Hematopoietic multipotent progenitor cell (in vitro differentiated cells): ENCODE measurements at places on chromosomes 1 and 21.

DNA sequence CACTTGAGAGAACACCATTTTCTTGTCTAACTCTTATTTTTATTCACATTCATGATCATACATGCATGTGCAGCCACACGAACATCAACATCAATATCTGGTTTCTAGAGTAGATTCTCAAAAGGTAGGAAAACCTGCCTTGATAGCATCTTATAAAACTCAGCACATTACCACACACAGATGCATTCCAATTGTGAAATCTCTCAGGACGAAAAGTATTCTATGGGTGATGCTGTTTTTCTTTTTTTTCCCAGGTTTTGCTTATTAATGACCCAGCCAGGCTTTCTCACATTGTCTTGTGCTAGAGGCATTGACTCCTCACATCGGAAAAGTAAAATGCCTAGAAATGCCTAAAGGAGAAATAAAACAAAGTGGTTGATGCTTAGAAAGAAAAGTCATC is 562.8 kb downstream of the KIF26B start:
- no peak for DNase-seq

DNA sequence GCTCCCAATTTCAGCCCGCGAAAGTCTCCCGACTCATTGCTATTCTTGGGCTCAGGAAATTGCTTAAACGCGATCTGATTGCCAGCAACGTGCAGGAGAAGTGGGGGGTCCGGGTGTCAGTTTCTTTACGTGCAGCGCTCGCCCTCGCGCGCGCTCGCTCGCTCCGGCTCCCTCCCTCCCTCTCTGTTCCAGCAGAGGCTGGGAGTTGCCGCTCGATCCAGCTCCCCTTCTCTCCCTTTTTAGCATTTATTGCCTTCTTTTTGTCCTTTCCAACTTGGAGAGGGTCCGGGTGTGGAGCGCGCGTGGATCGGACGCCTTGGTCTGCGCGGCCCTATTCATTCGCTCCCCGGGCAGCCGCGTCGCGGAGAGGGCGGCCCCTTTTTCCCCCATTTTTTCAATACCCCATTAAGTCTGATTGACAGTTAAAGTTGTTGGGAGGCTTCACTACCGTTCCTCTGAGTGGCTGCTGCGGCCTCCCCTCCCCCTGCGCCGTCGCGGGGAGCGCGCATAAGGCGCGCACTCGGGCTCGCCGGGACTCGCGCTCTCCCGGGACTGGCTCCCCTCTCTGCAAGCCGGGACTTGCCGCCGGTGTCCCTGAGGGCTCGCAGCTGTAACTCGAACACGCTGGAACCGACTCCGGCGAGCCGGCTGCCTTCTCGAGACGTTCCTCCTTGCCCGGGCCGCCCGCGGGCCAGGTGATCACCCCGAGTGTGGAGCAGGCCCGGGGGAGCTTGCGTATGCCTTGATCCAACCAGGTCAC is at the start of gene DHRS3:
Gene DHRS3, minus strand, starts transcription at position 310 of the 760 bp plus-strand sequence. CDS start 862 bp downstream, outside the sequence.
- DNase-seq, result peak; percentile 47

GRCh38 chr1:111793923-111794322 is 38.2 kb downstream of the DDX20 start:
- DNase-seq, result no peak

GRCh38 chr1:85158910-85159309 is 41.9 kb downstream of the SYDE2 start:
- no peak for DNase-seq

GRCh38 chr1:18949686-18950400 is 6.6 kb downstream of the IFFO2 start:
- no peak for DNase-seq

- DNase-seq, result no peak
Measured at GRCh38 chr1:168788258-168788657, 59.3 kb upstream of the DPT start.

DNA sequence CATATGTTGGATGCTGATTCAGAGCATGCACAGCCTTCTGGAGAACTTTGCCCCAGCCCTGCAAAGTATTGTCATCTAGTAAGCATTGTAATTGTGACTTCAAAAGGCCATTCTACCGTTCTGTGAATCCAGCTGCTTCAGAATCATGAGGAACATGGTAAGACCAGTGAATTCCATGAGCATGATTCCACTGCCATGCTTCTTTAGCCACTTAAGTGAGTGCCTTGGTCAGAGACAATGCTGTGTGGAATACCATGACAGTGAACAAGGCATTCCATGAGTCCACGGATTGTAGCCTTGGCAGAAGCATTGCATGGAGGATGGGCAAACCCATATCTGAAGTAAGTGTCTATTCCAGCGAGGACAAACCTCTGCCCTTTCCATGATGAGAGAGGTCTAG is 123.7 kb downstream of the S1PR1 start:
- DNase-seq, result no peak

DNA sequence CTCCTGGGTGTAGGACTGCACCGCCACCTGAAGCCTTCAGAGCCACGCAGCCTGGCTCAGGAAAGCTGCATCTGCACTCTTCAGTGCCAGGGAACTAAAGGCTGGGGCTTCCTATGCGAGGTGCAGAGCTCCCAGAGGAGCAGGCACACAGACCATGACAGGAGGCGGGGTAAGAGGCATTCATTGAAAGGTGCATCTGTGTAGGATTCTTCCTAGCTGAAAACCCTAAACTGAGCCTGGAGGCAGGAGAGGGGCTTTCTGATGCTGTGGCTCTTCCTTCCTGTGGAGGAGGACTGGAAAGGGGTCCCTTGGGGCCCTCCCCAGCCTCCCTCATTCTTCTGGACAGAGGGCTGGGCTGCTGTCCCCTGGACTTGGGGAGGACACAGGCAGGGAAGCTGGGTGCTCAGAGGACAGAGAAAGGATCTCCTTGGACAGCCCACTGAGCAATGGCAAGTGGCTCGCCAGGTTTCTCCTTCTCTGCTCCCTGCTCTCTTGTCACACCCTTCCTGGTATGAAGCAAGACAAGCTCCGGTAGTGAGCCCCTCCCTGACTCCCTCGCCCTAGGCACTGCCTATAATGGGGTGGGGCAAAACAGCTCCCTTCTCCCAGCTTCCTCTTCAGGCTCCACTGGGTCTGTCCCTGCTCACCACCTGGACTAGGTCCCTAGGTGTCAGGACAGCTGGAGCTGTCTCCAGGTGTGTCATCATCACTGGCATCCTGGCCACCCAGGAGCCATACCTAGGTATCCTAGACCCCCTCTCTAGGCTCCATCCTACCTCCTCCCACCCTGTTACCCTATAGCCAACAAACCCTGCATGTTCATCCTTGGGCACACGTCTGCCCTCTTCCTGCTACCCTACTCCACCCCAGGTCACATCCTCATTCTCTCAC is 20.0 kb downstream of the S100A6 start:
- no peak for DNase-seq

DNA sequence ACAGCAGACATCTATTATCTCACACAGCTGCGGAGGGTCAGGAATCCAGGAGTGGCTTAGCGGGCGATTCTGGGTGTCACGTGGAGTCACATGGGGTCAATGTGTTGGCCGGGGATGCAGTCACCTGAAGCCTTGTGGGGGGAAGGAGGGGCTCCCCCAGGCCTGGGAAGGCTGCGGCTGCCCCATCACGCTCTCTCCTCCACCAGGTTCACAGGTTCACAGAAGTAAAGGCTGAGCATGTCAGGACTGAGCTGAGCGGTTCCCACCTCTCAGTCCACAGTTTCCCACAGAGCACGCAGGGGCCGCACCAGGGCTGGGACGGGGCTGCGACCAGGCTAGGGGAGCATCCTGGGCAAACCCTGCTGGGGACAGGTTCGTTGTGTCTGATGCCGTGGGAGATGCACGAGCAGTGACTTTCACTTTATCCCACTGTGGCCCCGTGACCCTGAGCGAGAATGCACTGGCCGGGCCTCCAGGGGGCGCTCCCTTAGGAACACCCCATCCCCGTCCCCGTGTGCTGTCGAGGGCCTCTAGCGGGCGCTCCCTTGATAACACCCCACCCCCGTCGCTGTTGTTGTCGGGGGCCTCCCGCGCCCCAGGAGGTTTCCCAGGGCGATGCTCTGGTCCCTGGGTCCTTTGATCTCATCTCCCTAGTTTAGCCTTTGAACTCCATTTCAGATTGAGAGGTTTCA is 73.2 kb upstream of the TRAPPC10 start:
- DNase-seq, result peak; percentile 94

GRCh38 chr1:32937061-32937460 is 27.5 kb downstream of the RNF19B start:
- DNase-seq, result no peak

DNA sequence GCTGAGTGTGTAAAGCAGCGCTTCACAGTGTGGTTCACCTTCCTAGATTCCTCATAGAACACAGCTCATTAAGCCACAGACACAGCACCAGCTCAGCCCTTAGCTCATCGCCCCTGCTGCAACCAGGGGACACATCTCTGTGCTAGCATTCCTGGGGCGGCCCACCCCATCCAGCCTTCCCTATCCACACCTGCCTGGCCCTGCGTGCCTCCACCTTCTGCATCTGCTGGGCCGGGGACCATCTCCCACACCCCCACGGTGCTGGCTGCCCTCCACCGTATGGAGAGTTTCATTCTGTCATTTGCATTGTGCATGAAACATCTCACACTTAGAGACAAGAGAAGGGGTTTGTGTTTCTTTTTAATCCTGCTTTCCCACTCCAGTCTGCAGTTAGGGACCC is 35.8 kb upstream of the PRSS38 start:
- DNase-seq, result no peak

GRCh38 chr1:7333620-7334019 is 437.5 kb upstream of the VAMP3 start:
- no peak for DNase-seq

GRCh38 chr21:36992671-36993070 is 13.8 kb upstream of the RIPPLY3 start:
- DNase-seq, result no peak

DNA sequence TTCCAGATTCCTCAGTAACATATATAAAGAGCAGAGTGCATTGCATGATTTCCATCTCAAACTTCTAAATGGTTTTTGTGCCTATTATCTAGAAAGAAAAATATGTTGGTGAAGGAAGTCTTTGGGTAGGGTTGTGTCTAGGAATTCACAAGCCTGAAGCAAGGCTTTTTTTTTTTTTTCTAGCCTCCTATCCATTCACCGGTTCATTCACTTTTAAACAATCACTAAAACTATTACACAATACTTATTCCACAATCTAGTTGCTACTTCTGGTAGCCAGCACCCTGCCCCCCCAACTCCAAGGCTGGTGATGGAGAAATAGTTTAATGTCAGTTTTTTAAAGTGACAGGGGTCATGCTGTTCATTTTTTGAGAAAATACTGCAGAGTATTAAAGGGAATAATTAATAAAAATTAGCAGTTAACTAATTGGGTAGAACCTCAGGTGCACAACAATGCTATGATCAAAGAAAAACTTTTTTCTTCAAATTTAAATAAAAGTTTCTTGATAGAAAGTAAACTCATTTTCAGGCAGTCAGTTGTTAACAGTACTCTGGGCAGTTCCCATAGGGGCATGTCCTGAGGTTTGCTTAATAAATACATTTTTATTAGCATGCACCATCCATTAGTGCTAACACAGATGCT is 10.9 kb downstream of the IRF2BP2 start:
- no peak for DNase-seq

GRCh38 chr21:34743285-34743684 is 74.5 kb downstream of the CLIC6 start:
- DNase-seq, result no peak

GRCh38 chr1:62110198-62110817 is 84.3 kb upstream of the L1TD1 start:
- no peak for DNase-seq

GRCh38 chr1:29425631-29426030 is 189.3 kb downstream of the PTPRU start:
- no peak for DNase-seq

GRCh38 chr21:42093991-42094421 is 22.9 kb downstream of the UMODL1 start:
- DNase-seq, result no peak

DNA sequence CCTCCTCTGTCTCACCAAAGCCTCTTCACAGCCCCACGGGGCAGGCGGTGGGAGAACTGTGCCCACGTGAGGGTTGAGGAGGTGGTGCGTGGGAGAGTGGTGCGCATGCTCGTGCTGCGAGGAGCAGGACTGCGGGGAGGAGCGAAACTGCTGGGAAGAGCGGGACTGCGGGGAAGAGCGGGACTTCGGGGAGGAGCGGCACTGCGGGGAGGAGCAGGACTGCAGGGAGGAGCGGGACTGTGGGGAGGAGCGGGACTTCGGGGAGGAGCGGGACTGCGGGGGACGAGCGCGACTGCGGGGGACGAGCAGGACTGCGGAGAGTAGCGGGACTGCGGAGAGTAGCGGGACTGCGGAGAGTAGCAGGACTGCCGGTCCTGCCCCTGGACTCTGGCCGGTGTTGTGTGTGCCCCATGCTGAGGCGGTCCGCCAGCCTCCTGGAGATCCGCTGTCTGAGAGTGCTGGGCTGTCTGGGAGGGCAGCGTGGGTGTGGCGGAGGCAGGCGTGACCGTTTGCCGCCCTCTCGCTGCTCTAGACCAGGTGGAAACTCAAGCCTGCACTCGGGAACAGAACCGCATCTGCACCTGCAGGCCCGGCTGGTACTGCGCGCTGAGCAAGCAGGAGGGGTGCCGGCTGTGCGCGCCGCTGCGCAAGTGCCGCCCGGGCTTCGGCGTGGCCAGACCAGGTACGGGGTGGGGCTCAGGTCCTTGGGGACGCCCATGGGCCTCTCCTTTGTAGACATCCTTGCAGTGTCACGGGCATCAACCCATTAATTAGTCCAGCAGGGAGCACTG is 24.6 kb downstream of the TNFRSF1B start:
- no peak for DNase-seq

- no peak for DNase-seq
Measured at GRCh38 chr1:180486092-180486491, 16.3 kb downstream of the ACBD6 start.

GRCh38 chr1:21752186-21752585 is 30.8 kb downstream of the USP48 start:
- DNase-seq, result no peak

GRCh38 chr1:16120940-16121410 is 34.9 kb downstream of the EPHA2 start:
- no peak for DNase-seq

- DNase-seq, result peak; percentile 97
Measured at GRCh38 chr1:26833432-26834405, 7.2 kb downstream of the ZDHHC18 start.

DNA sequence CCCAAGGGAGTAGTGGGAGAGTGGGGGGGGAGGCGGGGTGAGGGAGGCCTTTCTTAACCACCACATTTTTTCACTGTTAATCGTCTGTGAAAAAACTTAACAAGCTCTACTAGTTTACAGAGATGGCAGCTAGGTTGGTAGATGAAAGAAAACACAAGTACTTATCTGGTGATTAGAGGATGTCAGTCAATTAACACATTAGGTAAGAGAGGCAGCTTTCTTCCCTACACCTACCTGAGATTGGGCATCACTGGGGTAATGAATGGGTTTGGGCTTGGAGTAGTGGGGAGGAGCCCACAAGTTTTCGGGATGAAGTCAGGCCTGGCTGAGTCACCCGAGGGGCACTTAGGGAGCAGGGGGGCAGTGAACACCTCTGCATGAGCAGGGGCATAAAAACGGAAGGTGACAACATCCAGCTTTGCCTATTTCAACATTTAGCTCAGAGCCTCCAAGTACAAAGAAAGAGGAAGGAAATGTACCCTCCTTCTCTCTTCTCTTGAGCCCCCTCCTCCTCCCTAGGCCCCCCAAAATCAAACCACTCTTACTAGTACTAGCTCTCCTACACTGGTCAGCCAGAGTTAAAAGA is 2.5 kb downstream of the LBR start:
- peak; percentile 59 for DNase-seq

GRCh38 chr1:186272486-186272885 is 102.6 kb downstream of the TPR start:
- peak; percentile 3 for DNase-seq

GRCh38 chr1:150622303-150622975 is 7.0 kb downstream of the ENSA start:
- DNase-seq, result peak; percentile 20

GRCh38 chr1:198679535-198680173 is 40.8 kb downstream of the PTPRC start:
- DNase-seq, result no peak
